Esophagus muscularis mucosa (tissue), 4 donors: ENCODE measurements at places on chromosomes 3 and 15.

DNA sequence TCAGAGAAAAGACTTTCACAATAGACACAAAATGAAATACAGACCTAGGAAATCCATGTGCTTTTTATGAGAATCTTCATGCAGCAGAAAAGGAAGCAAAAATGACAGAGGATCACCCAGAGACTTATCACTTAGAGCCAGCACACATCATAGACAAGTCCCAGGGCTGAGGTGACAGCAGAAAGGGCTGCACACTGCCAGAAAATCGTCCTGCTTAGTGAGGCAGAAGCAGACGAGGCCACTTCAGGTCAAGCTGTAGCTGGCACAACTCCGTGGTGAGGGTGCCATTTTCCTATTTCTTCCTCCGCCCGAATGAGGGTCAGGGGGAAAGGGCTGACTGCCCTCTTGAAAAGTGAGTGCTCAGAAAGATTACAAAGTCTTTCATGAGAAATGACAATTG, 95.9 kb upstream of the TNIK start:
- DNase-seq: no peak

DNA sequence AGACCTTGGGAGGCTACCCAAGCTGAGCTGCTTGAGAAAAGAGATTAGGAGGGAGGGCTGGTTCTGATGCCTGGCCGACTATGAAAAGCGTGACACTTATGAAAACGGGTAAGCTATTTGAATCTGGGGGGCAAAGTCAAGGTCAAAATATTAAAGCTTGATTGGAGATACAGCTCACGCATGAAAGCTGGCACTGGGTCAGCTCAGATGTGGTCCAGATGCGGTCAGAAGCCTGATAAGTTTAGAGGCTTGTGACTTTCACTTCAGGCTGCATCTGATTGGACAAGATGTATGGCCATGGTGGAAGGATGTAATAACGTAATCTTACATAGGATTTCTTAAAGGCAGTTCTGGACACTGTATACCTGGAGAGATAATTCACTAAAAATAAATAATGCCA, 690.3 kb downstream of the NTRK3 start:
- no peak for DNase-seq

GRCh38 chr15:51331141-51331540, 7.3 kb downstream of the CYP19A1 start:
- DNase-seq: no peak

DNA sequence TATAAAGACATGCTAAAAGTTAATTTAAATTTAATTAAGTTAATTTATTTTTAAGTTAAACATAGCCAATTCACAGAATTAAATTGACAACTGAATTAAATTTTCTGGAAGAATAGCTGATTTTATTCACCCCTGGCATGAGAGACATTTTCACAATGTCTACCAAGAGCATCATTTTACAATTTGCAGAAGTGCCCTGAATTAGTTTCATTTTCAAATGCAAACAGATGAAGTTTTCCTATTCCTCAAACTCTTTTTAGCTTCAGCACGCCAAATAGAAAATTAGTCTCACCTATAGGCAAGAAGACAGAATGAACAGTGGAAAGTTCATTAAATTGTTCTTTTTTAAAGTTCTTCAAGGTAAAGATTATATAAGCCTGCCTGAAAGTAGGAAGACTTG, 259.3 kb downstream of the ZBBX start:
- no peak for DNase-seq

GRCh38 chr3:141127344-141128125, 76.4 kb downstream of the SPSB4 start:
- DNase-seq: peak; percentile 82

DNA sequence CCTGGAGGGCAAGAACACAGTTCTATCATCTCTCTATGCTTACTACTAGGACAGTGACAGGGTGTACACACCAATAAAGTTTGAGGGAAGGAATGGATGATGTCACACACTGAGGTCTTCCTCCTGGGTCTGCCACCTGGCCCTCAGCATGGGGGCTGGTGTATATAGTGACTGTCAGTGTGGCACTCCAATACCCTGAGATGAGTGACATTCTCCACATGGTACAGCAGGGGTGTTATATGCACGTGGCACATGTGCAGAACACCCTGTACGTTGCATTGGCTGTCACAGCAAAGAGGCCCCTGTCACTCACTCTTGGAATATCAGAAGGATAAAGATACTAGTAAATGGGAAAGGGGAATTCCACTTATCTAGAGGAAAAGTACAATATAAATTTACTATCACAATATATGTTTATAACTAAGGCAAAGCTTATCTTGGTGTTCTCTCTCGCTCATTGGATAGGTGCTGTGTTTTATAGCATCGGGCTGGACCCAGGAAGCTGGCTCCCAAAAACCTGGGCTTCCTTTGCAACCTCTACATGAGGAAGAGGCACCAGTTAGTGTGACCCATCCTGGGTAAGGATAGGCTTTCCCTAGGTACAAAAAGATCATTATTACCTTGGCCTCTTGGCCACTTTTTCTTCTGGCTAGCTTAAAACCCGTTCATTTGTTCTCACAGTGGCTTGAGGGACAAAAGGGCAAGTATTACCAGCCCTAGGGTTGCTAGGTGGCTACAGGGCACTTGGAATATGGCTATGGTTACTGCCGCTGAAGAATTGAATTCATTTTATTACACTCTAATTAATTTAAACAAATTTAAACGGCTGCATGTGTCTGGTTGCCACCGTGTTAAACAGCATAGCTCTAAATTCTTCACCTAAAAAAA, 54.8 kb upstream of the HES1 start:
- DNase-seq: no peak

DNA sequence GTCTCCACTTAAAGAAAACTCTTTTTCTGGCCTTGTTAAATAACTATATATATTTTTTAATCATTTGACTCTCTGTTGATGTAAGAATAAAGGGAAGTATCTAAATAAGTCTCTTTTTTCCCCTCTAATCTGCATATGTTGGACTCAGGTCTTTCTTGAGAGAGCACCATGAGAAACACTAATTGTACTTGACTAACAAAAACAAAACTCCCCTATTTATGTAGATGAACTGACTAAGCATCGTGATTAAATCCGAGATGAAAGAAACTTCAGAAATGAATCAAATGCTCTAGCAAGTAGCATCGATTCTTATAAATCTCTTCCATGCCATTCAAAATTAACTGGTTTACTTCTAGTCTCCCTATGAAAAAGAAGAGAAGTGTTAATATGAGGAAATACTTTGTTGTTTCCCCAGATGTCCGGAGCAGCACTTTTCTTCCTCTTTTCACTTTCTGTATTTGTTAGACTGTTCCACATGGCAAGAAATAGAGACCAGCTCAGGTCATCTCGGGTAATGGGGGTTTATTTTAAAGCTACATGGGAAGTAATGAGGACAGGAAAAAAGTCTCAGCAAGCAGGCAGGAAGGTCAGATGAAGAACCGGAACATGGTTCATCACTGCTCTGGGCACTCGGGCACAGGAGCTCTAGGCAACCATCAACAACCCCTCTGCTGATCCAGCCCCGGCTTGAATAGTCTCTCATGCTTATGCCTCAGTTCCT, 288.3 kb downstream of the CNTN6 start:
- DNase-seq: no peak

DNA sequence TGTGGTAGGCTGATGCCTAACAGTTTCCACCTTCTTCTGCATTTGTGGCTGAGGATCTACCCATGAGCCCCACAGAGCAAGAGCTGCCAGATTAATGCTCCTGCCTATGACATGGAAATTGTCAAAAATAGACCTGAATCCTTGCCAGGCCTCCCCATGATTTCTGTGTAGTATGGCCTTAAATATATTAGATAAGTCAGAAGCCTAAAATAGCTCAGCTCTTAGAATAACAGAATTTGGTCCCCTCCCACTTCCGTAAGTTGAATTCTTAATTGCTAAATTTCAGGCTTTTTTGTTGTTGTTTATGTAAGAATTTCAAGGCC, 129.0 kb downstream of the SERPINI1 start:
- DNase-seq: no peak

GRCh38 chr3:28940994-28941393, 339.9 kb upstream of the RBMS3 start:
- DNase-seq: no peak

DNA sequence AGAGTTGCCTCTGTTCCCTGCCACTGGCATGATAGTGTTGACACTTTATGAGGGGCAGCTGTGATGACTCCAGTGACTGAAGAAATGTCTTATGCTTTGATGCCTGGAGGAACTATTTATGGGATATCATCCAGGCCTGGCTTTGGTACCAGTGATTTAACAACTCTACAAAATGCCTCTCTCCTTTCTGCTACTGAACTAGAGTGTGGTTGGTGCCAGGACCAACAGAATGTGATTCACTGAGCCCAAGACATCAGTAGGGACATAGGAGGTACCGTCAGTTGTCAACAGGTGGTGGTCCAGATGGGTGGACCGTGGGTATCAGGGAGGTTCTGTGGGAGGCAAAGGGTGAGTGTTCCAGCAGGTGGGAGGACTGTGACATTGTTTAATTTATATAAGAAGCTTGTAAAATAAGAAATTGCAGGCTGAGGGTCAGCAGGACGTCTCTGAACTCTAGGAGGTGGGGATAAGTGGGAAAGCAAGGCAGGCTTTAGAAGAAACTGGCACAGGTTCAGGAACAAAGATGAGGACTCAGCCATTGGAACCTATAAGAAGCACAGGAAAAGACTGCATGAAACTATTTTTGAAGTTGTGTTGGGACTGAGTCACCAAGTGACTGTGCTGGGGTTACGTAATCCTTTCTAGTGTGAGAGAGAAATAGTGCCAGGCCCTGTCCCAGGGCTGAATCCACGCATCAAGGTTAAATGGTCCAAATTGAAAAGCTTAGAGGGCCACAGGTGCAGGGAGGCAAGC, 28.5 kb upstream of the SLC7A14 start:
- no peak for DNase-seq

DNA sequence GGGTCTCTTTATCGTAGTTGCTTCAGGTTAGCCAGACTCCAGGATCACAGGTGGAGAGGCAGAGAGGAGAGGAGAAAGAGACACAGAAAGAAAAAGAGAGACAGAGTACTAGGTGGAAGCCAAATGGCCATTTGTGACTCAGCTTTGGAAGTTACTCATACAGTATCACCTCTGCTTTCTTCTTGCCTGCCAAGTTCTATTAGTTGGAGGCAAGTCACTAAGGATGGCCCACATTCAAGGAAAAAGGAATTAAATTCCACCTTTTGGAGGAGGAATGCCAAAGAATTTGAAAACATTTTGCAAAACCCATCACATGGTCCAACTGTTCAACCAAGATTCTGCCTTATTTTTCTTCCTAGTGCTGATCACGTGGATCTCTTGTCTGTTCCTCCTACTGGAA, 291.1 kb downstream of the CHL1 start:
- no peak for DNase-seq

DNA sequence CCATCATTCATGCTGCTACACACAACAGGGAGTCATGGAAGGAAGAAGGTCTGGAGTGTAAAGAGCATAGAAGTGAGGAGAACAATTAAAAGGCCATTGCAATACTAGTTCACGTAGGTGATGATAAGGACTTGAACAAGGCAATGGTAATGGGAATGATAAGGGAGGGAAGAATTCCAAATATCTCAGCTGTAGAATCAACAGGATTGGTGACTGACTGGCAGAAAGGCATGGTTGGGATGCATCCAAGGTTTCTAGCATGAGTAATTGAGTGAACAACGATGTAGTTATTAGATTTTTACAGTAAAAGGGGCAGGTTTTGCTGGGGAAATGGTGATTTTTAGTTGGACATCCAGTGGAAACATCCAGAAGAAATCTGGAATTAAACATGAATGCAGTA, 2.4 kb upstream of the SEC62 start:
- DNase-seq: no peak

DNA sequence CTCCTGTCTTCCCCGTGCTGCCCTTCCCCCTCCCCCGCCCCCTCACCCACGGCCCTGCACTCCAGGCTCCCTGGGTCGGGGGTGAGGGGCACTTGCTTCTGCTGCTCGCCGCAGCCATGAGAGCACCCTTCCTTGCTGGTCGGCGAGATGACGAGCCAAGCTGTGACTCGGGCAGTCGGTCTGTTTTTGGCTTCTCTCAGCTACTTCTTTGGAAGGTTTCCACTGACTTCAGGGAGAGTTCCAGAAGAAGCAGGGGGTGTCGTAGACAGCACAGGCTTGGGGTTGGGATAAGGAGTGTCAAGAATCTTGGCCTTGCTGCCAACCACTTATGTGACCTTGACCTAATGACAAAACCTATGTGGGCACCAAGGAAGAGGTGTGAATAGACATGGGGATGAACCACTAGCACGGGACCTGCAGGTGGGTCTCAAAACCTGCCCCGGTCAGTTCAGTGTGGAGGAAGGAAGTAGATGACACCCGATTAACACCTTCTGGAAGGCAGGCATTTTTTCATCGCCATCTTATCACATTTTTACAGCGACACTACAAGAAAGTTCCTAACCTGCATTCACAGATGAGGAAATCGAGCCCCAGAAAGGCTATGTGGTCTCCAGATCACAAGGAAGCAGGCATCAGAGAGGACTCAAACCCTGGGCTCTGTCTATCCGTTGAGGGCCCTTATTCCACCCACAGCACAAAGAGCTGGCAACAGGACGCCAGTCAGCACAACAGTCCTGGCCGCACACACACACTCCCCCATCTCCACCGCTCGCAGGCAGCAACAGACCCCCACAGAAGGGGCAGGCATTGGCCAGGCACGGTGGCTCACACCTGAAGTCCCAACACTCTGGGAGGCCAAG, 120.9 kb downstream of the LIPC start:
- no peak for DNase-seq

- DNase-seq: no peak
Measured at GRCh38 chr3:104735691-104736090, 631.0 kb upstream of the ALCAM start.

DNA sequence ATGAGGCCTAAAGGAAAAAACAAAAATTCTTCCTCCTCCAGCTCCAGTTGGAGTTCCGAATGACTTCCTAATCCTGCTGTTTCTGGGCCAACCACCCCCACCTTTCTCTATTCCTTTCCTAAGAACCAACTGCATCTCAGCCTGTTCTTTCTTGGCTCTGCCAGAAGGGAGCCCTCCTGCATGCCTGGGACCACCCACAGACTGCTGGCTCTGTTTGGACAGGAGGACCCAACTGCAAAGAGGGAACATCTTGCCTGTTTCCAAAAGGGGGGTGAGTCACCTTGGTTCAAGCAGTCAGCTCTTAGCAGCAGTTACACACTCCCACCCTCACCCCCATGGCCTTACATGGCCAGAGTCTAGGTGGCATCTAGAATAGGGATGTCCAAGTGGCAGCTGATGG, 116.0 kb upstream of the PRICKLE2 start:
- peak; percentile 86 for DNase-seq

DNA sequence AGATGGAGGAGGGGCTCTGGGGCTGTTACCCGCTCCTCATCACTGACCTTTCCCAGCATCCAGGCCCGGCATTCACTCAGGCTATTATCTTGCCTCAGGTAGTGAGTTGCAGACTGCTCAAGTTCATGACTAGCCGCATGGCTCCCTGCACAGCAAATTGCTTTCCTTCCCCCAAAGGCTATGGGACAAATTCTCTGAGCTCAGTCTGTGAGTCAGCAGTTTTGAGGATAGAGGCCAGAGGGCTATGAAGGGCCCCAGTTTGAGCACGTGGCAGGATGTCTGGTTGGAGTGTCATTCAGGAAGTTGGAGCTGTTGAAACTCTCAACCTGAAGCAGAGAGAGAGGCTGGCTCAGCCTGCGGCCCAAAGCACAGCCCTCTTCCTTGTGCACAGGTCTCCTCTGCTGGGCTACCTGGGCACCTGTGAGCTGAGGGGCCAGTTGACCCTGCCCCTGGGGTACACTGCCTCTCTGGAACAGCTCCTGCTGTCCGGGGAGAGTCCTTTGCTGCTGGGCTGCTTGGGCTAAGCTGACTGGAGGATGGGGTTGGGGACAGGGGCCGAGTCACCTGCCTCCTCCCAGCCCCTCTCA, 7.9 kb downstream of the FAH start:
- no peak for DNase-seq

GRCh38 chr3:81953111-81953510, 191.7 kb upstream of the GBE1 start:
- no peak for DNase-seq

- no peak for DNase-seq
Measured at GRCh38 chr3:54355800-54356199, 233.4 kb downstream of the CACNA2D3 start.
